ENCODE measurements at places on chromosomes 7 and 10.

DNA sequence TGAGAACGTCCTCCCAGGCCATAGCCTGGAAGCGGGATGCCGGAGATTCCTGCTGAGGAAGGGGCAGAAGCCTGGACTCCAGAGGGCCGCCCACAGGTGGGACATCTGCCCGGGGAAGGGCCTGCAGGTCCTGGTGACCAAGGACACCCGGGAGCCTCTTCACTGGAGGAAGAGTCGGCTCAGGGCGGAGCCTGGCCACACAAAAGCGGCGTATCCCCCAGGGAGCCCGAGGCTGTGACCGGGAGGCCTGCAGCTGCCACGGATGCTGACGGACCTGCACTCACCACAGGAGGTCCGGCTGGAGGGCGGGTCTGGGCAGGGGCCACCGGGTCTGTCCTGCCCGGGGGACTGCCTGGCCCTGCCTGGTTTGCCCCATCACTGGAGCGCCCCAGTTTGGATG, 15.5 kb upstream of the ADGRA1 start:
- DNase-seq: no peak

GRCh38 chr10:112235920-112236319, 47.3 kb upstream of the TECTB start:
- DNase-seq: no peak

- DNase-seq: no peak
Observed at GRCh38 chr10:88386821-88387773, 196.0 kb downstream of the RNLS start.

GRCh38 chr10:122650331-122650730, 49.3 kb downstream of the C10orf120 start:
- no peak for DNase-seq

GRCh38 chr7:1290679-1291356, 58.1 kb downstream of the UNCX start:
- DNase-seq: no peak

- no peak for DNase-seq
Observed at GRCh38 chr7:149621776-149622175, 124.2 kb upstream of the ZNF746 start.
